ENCODE measurements at places on chromosomes 1 and 21.

DNA sequence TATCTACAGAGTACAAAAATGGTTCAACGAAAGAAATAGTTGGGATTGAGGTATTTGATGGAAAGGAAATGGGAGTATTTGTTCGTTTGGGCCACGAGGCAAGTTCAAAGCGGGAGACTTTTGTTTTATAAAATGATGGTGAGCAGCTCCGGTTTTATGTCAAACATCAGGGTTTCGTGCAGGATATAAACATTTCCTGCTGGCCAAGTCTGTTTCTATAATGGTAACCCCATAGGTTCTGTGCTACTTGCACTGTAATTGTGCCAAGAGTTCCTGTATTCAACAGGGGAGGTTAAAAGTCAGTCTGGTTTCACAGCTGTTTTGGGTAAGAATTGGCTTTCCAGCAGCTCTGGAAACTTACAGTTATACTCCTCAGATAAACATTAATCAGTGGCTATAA is 290.3 kb upstream of the NRIP1 start:
- no peak for DNase-seq

- DNase-seq: no peak
Observed at GRCh38 chr1:153527023-153527682, 8.6 kb downstream of the S100A6 start.

DNA sequence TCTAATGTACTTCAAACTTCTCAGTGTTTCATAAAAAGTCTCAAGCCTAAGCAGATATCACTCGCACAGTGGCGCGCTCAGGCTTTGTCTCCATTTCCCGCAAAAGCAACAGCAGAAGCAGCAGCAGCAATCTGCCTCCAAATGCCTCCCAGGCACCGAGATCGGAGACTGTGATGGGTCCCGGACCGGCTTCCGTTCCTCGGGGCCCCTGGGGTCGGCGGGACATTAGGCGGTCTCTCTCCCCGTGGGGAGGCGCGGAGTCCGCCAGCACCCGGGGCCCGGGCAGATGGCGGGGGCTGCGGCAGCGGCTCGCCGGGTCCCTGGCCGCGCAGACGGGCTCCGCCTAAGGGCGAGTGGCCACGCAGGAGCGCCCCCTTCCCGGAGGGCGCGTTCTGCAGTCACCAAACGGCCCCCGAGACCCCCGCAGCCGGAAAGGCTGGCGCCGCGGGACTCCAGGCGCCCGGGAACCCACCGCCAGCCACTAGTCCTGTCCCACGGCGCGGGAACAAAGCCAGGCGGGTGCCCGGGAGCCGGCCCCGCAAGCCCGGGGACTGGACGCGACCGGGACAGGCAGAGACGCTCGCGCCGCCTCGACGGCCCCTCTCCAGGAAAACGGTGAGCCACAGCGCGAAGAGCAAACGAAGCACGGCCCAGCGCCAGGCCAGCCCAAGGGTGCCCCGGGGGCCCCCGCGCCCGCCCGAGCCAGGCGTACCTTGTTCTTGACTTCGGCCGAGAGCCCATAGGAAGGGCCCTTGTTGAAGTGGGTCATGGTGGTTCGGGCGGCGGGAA is 590 bp downstream of the CNN3 start:
- DNase-seq: no peak

GRCh38 chr1:39317111-39317510 is 112.6 kb downstream of the MACF1 start:
- no peak for DNase-seq

DNA sequence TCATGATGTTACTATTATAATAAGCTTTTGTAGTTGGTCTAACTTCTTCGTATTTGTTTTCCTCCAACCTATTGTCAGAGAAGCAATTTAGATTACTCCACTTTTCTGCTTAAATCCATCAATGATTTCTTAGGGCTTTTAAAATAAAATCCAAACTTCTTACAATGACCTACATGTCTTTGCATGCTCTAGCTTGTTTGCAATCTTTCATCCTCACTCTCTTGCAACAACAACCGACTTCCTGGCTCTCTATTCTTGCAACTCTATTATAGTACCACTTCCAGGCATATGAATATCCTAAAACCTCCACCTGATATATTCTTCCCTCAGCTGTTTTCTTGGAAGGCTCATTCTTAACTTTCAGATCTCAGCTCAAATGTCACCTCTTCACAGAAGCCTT is 1288.7 kb downstream of the PLA2G4A start:
- no peak for DNase-seq

DNA sequence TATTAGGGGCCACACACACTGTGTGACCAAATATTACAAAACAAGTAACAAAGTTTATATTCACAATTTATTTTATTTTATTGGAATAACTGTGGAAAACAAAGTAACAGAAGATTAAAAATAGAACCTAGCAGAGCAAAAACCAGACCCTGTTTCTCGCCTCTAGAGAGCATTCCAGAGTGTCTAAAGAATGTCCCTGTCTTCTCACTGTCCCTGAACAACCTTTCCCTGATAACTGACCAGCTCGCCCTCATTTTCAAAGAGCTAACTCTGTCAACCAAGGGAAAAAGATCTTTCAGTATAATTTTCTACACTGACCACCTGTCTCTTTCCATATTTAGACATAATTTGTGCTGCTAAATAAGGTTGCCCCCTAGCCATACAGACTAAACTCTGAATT is 646.9 kb downstream of the USP25 start:
- no peak for DNase-seq

DNA sequence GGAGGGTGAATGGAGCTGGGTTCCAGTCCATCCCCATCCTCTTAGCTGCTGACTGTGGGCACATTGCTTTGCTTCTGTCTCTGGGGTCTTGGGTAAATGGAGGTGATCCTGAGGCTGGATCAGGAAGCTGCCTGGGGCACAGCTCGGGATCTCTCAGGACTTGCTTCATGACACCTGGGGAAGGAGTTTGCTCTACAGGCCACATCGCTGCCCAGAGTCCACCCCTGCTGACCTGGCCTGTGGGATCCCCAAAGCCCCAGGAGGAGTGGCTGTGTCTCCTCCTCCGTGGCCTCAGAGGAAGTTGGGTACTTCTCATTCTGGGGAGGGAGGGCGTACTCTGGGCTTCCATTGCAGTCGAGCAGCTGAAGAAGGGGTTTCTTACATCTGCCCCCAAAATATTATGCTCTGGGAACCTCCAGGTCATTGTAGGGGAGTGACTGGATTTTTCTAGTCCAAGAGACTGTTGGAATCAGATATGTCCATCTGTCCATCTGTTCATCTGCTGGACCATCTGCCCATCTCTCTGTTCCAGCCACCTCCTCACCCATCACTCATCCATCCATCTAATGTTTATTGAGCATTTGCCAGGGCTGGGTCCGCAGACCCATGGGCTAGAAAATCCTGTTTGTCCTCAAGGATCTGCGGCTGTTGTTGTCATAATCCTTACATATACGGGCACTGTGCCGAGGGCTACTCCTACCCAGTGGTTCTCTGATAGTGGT is 45.9 kb downstream of the ARHGEF10L start:
- DNase-seq: no peak

GRCh38 chr1:207828485-207829158 is 76.8 kb downstream of the CD46 start:
- no peak for DNase-seq

GRCh38 chr1:110636149-110636935 is 30.2 kb upstream of the KCNA2 start:
- no peak for DNase-seq
